Thyroid gland (tissue), 4 donors: ENCODE measurements at places on chromosomes 3 and 15. TPM values are rescaled to one million over a fixed set of nuclear protein-coding genes. Genes with fewer than 3 reads are reported as not detected.

The HYKK gene
- 9.2 TPM for total RNA-seq

The PLCH1 gene
- total RNA-seq, result 10.7 TPM

- no peak overlapping the region for H3K4me3 ChIP-seq
- no peaks in the 10 kb centered on the region for H3K4me1 ChIP-seq
- H3K36me3 ChIP-seq, result no peaks in the 10 kb centered on the region
Measured at GRCh38 chr3:174147798-174148197, 711.3 kb upstream of the NAALADL2 start.

The IQCF5 gene
- total RNA-seq, result not detected

GRCh38 chr3:31456373-31456772 lies 76.4 kb upstream of the STT3B start:
- H3K4me3 ChIP-seq, result no peak overlapping the region
- H3K27me3 ChIP-seq, result no peaks in the 10 kb centered on the region
- DNase-seq, result no peak

- H3K4me3 ChIP-seq, result no peak overlapping the region
- DNase-seq, result no peak
- peaks cover 9% of the 10 kb centered on the region for H3K4me1 ChIP-seq
- H3K27me3 ChIP-seq, result no peaks in the 10 kb centered on the region
- H3K27ac ChIP-seq, result no peak overlapping the region
Measured at GRCh38 chr15:91264651-91265351, 164.7 kb downstream of the SV2B start.

DNA sequence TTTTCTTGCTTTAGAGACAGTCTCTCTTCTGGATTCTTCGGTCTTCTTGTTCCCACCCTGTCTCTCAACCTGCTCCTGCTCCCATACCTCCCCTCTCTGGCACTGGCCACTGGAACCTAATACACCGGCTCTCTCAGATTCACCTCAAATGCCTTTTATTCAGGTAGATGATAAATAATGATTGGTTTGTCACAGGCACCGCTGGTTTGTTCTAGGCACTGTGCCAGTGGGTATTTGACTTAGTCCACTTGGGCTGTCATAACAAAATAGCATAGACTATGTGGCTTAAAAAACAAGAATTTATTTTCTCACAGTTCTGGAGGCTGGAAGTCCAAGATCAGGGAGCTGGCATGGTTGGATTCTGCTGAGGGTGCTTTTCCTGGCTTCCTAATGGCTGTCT lies 278.2 kb upstream of the STT3B start:
- no peaks in the 10 kb centered on the region for H3K27me3 ChIP-seq
- no peak overlapping the region for H3K27ac ChIP-seq
- H3K36me3 ChIP-seq, result no peaks in the 10 kb centered on the region

- no peak overlapping the region for H3K4me3 ChIP-seq
- H3K27ac ChIP-seq, result no peak overlapping the region
- H3K36me3 ChIP-seq, result no peaks in the 10 kb centered on the region
- no peaks in the 10 kb centered on the region for H3K27me3 ChIP-seq
- H3K4me1 ChIP-seq, result peaks cover 6% of the 10 kb centered on the region
- no peak for DNase-seq
Measured at GRCh38 chr3:100270215-100270583, 9.4 kb downstream of the TBC1D23 start.

The MYLK gene
- total RNA-seq, result 32.3 TPM

- no peak overlapping the region for H3K27ac ChIP-seq
- no peaks in the 10 kb centered on the region for H3K27me3 ChIP-seq
Measured at GRCh38 chr3:50737906-50738598, 63.3 kb downstream of the DOCK3 start.

GRCh38 chr3:105836533-105836932 lies 32.3 kb downstream of the CBLB start:
- H3K4me3 ChIP-seq, result no peak overlapping the region
- peaks cover 11% of the 10 kb centered on the region for H3K4me1 ChIP-seq
- no peaks in the 10 kb centered on the region for H3K36me3 ChIP-seq
- no peak for DNase-seq
- H3K27me3 ChIP-seq, result no peaks in the 10 kb centered on the region

The HYAL3 gene
- 4.4 TPM for total RNA-seq

The ADAMTS7 gene
- total RNA-seq, result 0.68 TPM

- peaks cover 40% of the 10 kb centered on the region for H3K4me1 ChIP-seq
- no peak overlapping the region for H3K27ac ChIP-seq
- no peaks in the 10 kb centered on the region for H3K27me3 ChIP-seq
- H3K4me3 ChIP-seq, result no peak overlapping the region
Measured at GRCh38 chr3:136181741-136182140, 14.4 kb downstream of the MSL2 start.

DNA sequence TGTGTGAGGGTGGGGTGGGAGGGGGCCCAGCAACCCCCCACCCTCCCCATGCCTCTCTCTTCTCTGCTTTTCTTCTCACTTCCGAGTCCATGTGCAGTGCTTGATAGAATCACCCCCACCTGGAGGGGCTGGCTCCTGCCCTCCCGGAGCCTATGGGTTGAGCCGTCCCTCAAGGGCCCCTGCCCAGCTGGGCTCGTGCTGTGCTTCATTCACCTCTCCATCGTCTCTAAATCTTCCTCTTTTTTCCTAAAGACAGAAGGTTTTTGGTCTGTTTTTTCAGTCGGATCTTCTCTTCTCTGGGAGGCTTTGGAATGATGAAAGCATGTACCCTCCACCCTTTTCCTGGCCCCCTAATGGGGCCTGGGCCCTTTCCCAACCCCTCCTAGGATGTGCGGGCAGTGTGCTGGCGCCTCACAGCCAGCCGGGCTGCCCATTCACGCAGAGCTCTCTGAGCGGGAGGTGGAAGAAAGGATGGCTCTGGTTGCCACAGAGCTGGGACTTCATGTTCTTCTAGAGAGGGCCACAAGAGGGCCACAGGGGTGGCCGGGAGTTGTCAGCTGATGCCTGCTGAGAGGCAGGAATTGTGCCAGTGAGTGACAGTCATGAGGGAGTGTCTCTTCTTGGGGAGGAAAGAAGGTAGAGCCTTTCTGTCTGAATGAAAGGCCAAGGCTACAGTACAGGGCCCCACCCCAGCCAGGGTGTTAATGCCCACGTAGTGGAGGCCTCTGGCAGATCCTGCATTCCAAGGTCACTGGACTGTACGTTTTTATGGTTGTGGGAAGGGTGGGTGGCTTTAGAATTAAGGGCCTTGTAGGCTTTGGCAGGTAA lies 8.1 kb downstream of the FAM131A start:
- H3K4me3 ChIP-seq, result no peak overlapping the region
- peaks cover 12% of the 10 kb centered on the region for H3K4me1 ChIP-seq
- DNase-seq, result peak; percentile 94
- peaks cover 5% of the 10 kb centered on the region for H3K36me3 ChIP-seq
- H3K27ac ChIP-seq, result peak overlapping the region; percentile 67

GRCh38 chr15:70801109-70801508 lies 37.8 kb upstream of the UACA start:
- no peak for DNase-seq
- no peaks in the 10 kb centered on the region for H3K27me3 ChIP-seq
- no peak overlapping the region for H3K4me3 ChIP-seq
- H3K36me3 ChIP-seq, result no peaks in the 10 kb centered on the region

DNA sequence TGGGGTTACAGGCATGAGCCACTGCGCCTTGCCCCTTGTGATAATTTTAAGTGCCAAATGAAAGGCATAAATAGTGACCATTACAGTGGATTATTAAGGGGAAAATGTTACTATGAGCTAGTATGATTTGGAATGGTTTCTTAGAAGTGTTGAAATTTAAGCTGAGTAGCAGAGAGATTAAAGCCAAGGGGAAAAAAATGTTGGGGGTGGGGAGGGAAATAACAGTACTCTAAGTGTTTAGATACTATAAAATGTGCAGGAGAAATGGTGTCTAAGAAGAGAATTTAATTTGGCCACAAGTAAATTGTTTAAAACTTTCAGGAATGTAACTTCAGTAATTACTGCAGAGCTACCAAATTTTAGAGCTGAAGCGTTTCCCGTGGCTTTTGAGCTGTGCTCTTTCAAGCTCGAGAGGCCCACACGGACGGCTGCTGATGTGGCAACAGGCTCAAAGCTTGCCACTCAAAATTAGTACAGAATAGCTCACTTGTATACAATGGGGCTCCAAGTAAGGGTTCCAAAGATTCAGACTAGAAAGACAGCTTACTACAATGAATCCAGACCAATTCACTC lies 23.9 kb upstream of the SLC12A8 start:
- peaks cover 6% of the 10 kb centered on the region for H3K36me3 ChIP-seq
- H3K27me3 ChIP-seq, result no peaks in the 10 kb centered on the region
- peaks cover 16% of the 10 kb centered on the region for H3K4me1 ChIP-seq
- peak overlapping the region; percentile 78 for H3K27ac ChIP-seq
- DNase-seq, result peak; percentile 85

- no peaks in the 10 kb centered on the region for H3K27me3 ChIP-seq
- DNase-seq, result no peak
- H3K27ac ChIP-seq, result no peak overlapping the region
- H3K36me3 ChIP-seq, result no peaks in the 10 kb centered on the region
- peaks cover 4% of the 10 kb centered on the region for H3K4me1 ChIP-seq
Measured at GRCh38 chr3:184693011-184693975, 18.6 kb downstream of the MAGEF1 start.

DNA sequence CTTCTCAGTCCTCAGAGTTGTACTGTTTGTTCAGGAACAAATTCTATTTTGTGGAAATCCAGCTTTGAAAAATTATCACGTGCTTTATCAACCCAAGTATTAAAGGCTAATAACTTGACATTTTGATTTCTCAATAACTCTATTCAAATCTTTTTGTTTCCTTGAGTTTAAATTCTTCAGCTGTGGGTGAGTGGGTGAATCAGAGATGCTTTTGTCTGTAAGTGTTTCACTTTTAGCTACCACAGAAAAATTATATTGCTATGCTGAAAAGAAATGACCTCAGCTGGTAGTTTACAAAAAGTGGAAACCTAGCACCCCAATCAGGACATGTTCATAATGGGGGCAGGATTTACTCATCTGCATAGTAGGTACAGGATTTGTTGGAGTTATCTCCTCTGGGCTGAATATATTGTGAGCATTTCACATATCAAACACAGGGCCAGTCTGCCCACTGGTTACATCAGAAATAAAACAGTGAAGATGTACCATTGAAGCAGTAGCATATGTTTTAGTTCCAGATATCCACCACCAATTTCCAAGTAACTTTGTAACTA lies 30.5 kb downstream of the MINDY4B start:
- no peak overlapping the region for H3K4me3 ChIP-seq
- peak overlapping the region; percentile 35 for H3K27ac ChIP-seq
- H3K36me3 ChIP-seq, result no peaks in the 10 kb centered on the region
- peaks cover 16% of the 10 kb centered on the region for H3K4me1 ChIP-seq
- H3K27me3 ChIP-seq, result no peaks in the 10 kb centered on the region

DNA sequence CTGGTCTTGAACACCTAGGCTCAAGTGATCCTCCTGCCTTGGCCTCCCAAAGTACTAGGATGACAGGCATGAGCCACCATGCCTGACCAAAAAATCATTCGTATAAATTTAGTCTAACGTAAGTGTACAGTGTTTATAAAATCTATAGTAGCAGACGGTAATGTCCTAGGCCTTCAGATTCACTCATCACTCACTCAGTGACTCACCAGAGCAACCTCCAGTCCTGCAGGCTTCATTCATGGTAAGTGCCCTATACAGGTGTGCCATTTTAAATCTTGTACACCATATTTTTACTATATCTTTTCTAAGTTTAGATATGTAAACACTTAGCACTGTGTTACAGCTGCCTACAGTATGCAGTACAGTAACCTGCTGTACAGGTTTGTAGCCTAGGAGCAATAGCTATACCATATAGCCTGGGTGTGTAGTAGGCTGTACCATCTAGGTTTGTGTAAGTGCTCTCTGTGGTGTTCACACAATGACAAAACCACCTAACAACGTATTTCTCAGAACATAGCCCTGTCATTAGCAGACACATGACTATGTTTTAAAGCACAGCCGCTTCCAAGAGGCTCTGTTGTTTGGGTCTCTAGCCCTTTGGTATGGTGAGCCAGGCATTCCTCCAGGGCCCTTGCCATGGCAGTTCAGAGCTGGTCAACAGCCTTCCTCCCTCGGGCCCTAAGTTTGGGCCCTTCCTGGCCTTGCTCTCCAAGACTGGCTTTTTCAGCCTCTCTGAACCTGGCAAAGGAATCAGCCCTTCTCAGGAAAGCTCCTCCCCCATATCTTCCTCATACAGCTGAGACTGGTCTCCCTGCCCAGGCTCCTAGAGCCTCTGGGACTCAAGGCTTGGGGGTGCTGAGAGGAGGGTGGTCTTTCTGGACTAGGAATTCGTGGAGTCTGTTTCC lies 1.9 kb upstream of the CCDC9B start:
- no peaks in the 10 kb centered on the region for H3K36me3 ChIP-seq
- peak; percentile 38 for DNase-seq
- H3K27ac ChIP-seq, result peak overlapping the region; percentile 99
- peaks cover 90% of the 10 kb centered on the region for H3K4me1 ChIP-seq
- H3K27me3 ChIP-seq, result no peaks in the 10 kb centered on the region

The ASB14 gene
- total RNA-seq, result not detected

- DNase-seq, result no peak
- H3K27me3 ChIP-seq, result no peaks in the 10 kb centered on the region
- H3K4me1 ChIP-seq, result peaks cover 57% of the 10 kb centered on the region
- no peak overlapping the region for H3K4me3 ChIP-seq
- H3K36me3 ChIP-seq, result no peaks in the 10 kb centered on the region
- H3K27ac ChIP-seq, result no peak overlapping the region
Measured at GRCh38 chr3:172218350-172219323, 179.3 kb downstream of the FNDC3B start.

The FBXL2 gene
- total RNA-seq, result 28.4 TPM

DNA sequence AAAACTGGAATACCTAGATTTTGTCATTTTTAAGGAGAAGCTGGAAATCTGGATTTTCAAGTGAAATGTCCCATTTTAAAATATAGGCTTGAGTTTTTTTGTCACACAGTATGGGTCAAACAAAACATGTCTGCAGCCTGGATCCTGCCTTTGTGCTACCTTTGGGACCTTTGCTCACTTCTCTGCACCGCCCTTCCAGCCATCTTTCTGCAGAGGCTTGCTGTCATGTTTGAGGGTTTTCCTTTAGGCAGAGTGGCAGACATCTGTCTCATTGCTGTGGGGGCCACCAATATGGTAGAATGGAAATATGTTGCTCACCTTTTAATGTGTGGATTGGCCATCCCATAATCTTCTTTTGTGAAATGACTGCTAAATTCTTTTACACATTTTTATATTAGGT lies 136.3 kb downstream of the EEFSEC start:
- no peaks in the 10 kb centered on the region for H3K36me3 ChIP-seq
- DNase-seq, result no peak
- no peaks in the 10 kb centered on the region for H3K4me1 ChIP-seq
- H3K27ac ChIP-seq, result no peak overlapping the region

DNA sequence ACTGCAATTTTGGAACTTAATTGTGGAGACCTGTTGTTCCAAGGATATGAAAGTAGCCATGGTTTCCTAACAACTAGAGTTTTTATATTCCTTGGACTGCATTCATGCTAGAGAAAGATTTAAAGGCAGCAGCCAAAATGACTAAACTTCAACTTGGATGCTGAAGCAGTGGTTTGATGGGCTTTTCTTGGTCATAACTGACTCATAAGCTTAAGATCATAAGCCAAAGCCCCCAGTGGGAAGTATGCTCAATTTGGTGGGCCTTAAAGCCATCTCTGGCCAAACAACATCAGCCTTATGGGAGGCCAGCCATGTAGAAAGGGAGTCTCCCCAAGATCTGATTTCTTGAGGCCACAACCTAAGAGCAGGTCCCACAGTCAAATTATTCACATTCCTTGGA lies 80.2 kb downstream of the ZNF280D start:
- H3K36me3 ChIP-seq, result no peaks in the 10 kb centered on the region
- H3K27me3 ChIP-seq, result no peaks in the 10 kb centered on the region
- no peak overlapping the region for H3K4me3 ChIP-seq
